Retina (tissue), 1 donor: ENCODE measurements at places on chromosomes 2 and 18.

- no peak for DNase-seq
Observed at GRCh38 chr18:80009661-80010550, 21.5 kb upstream of the TXNL4A start.

DNA sequence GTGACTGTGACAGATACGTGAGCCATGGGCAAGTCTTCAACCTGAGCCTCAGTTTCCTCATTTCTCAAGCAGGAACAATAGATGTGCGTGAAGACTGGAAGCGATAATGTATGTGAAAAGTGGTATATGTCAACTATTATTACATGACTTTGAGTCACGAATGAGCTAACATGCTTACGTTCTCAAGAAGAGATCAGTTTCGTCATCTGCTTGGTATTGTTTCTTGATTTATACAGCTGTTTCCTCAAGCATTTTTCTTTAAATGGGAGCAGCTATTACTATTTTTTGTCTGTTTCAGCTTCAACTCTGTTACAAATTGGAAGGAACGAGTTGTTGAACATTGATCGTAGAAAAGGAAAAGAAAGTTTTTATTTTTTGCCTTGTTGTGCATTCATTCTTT lies 48.5 kb upstream of the THOC1 start:
- no peak for DNase-seq

GRCh38 chr2:26645762-26646161 lies 4.6 kb upstream of the CIB4 start:
- DNase-seq: no peak

GRCh38 chr2:240095556-240096523 lies 40.3 kb downstream of the COPS9 start:
- DNase-seq: peak; percentile 31

- DNase-seq: no peak
Observed at GRCh38 chr2:39615675-39616074, 50.0 kb upstream of the TMEM178A start.

DNA sequence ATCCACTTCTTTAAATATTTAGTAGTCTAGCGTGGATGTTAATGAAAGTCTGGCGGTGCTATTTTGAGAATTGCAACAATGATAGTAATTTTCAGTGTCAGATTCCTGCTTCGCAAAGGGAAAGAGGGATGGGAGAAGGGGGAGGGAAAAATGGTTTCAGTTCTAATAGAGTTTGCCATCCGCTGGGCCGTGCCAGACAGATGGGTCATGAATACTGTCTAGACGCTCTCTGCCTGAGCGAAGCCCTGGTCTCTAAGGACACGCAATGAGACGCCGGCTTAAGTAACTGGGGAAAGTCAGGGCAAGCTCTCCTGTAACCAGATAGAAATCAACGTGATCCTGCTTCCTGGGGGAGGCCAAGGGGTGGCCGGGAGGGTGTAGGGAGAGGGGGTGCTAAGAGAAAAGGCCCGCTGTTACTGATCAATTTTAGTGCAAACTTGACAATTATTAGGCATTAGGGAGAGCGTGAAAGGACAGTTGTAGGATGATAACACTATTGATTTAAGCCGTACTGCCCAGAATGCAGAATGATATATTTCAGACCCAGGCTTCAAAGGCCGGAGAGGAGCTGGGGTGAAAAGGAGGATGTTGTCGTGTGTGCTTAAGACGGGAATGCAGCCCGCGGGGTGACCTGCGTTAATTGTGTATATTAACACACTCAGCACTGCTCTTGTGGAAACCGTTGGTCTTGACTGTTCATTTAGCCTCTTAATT lies 229.2 kb downstream of the LDLRAD4 start:
- DNase-seq: peak; percentile 89

- no peak for DNase-seq
Observed at GRCh38 chr2:186103276-186103675, 364.7 kb downstream of the FSIP2 start.

DNA sequence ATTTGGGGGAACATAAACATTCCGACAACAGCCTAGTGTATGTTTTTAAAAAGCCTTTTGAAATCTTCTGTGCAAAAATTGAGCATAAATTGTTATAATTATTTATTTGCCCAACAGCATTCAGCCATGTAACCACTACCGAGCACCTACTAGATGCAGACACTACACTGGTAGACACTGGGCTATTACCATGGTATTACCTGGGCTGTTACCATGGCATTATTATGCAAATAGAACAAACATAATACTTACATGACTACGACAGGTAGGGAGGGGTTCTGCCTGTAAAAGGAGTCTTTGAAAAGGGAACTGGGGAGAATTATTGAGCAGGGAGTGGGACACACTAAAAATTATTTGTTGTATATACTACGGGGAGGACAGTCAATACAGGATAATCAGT lies 116.4 kb downstream of the MREG start:
- DNase-seq: no peak

DNA sequence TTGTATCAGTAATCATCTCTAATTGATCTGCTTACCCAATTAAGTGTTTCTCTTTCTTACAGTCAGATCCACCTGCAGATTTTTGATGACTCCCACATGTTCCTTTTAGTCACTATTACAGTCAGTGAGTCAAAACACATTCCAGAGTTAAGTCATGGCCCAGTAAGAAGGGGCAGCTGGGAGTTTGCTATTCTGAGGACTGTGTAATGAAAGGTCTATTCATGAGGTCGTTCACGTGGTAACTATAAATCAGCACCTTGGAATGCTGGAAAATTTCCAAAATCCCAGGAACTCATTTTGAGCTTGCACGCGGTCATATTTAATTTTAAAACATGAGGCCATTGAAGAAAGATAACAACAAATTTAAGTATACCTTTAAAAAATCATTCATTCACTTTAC lies 252.5 kb downstream of the XIRP2 start:
- no peak for DNase-seq

GRCh38 chr2:75476761-75477160 lies 84.0 kb downstream of the EVA1A start:
- DNase-seq: peak; percentile 30

GRCh38 chr2:227152093-227152766 lies 11.8 kb downstream of the COL4A4 start:
- DNase-seq: no peak

DNA sequence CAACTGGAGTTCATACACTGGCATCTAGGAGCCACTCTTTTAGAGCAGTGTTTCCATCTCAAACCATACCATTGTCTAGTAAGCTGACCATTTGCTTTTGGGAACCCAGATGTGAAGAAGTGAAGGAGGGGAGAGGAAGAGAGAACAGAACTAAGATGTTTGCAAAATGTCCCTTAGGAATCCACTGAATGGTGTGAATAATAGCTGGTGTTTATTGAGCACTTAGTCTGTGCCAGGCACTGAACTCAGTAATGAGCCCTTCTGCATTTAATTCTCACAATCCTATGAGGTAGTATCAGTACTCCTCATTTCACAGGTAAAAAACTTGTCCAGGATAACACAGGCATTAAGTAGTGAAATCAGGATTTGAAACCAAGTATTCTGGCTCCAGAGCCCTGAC lies 23.5 kb downstream of the LMAN2L start:
- DNase-seq: no peak

DNA sequence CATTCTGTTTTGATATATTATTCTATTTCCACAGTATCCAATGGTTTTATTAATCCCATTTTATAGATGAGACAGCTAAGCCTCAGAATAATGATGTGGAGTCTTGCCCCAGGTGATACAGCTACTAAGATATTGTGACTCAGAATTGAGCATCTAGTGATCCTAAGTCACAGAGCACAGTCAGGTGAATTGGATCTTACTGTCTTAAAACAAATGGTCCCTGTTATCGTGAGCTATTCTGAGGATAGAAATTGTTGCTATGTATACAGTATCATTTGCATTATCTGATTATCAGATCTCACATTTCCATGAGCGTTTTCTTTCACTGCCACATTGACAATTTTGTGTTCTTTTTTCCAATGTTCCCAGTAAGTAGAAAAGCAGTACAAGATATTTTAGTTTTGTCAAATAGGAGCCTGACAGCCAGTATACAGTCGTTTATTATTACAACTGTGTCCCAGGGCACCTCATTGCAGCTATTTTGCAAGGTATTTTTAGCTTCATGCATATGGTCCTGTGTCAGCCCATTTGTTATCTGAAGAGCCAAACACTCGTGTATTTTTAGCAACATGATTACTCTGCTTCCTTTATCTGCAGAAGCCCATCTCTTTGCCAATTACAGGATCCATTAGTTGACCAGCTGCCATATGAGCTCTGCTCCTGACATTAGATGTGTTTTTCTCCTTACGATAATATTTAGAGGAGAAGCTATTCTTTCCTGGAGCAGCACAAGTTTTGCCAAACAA lies 25.1 kb upstream of the SGPP2 start:
- no peak for DNase-seq

DNA sequence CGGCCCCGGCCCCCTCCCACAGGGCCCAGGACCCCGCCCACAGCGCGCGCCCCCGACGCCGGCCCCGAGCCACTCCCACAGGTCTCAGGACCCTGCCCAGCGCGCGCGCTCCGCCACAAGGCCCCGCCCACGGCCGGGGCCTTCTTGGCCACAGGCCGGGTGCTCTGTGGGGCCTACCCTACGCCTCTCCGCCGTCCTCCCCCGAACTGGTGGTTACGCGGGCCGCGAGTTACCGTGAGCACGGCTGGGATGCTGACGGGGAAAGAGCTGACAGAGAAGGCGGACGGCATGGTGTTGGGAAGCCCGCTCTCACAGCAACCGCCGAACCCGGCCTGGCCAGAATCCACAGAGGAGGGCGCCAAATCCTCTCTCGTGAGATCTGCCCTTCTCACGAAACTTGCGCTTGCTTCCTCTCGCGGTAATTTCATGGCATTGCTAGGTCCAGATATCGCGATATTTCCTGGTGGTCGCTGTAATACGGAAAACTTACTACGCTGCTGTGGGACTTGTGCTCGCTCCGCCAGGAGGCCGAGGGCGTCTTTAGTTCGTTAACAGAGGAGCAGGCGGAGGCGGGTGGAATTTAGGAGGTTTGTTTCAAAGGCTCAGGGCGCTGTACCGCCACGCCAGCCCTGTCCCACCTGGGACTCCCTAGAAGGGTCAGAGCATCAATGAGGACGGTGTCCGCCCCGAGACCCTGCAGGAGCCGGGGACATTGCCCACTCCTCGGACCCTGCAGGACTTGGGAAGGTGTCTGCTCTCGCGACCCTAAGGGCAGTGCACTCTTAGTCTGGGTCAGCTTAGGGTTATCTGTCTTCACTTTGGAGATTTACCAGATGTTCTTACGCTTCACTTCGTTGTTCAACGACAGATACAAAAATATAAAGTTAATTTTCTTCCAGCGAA lies at the start of gene TMEM18:
TSS of gene TMEM18 (minus strand) at position 351 of the 903 bp plus-strand sequence. CDS start at position 290, 61 bp downstream.
- peak; percentile 100 for DNase-seq

DNA sequence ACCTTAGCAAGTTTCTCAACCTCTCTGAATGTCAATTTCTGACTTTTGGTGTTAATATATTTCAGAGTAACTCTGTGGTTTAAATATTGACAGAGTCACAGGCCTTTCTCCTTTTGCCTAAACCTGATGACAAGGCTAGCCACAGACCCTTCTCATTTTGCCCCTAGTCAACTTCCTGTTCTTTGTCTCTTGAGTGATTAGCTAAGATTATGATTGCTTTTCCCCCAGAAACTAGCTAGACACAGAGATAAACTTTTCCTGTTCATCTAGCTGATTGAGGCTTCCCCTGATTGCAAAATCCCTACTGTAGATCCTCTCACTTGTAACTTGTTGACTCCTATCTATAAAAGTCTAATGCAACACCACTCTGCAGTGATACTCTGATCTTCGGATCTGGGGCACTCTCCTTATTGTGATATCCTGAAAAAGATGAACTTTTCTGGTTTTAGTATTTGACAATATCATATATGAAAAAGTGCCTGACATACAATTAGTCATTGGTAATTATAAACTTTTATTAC lies 241.4 kb downstream of the ZNF385B start:
- DNase-seq: no peak

- no peak for DNase-seq
Observed at GRCh38 chr2:27182346-27182745, 29.5 kb upstream of the ATRAID start.

DNA sequence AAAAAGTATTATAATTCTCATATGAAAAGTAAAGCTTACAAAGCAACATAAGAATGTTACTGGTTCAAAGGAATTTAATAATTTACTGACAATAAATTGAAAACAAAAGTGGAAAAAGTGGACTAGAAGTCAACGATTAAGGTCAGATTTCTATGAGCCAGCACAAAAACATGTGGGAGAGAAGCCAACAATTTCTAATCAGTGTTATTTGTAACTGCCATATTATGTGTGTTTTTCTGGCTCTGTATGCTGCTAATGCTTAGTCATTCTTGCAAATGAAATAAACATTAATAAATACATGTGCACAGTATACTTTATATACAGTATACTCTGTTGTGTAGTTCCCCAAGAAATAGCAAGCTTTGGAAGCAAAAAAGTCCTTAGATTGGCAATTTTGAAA lies 301.3 kb upstream of the RGPD4 start:
- DNase-seq: no peak

- no peak for DNase-seq
Observed at GRCh38 chr2:150517951-150518680, 30.6 kb upstream of the RND3 start.

GRCh38 chr18:26863921-26864497 lies 1.5 kb downstream of the AQP4 start:
- DNase-seq: no peak
